ENCODE measurements at places on chromosomes 13 and 19. TPM values are rescaled to one million over a fixed set of nuclear protein-coding genes. Genes with fewer than 3 reads are reported as not detected.

Gene STOML3
- total RNA-seq, result 0.13 TPM

Gene ZFP36
- total RNA-seq, result 8.8 TPM

Gene POSTN
- total RNA-seq, result 1.6 TPM

Gene TPTE2
- total RNA-seq, result not detected

Gene SDHAF1
- 33.0 TPM for total RNA-seq

All from A375 (cell line).